ENCODE measurements at places on chromosomes 3 and 15.

DNA sequence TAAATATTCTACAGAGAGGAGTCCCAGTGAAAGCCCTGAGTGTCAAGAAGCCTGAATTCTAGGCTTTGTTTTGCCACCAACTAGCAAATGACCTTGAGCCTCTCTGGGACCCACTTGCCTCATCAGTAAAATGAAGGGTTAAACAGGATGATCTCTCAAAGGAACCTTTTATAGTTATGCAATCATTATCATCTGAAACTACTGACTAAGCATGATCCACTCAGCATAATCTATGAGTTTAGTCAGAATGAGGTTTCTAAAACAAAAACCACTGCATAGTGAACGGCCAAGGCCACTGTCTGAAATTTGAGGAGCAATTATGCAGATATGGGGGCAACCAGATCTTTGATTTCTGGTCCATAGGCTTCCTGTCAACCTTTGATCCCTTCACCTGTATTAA lies 319.0 kb downstream of the MECOM start:
- DNase-seq, result no peak

GRCh38 chr3:184945886-184946625 lies 134.1 kb downstream of the VPS8 start:
- DNase-seq, result no peak

- no peak for DNase-seq
Observed at GRCh38 chr15:43434446-43434845, 58.5 kb downstream of the TP53BP1 start.

DNA sequence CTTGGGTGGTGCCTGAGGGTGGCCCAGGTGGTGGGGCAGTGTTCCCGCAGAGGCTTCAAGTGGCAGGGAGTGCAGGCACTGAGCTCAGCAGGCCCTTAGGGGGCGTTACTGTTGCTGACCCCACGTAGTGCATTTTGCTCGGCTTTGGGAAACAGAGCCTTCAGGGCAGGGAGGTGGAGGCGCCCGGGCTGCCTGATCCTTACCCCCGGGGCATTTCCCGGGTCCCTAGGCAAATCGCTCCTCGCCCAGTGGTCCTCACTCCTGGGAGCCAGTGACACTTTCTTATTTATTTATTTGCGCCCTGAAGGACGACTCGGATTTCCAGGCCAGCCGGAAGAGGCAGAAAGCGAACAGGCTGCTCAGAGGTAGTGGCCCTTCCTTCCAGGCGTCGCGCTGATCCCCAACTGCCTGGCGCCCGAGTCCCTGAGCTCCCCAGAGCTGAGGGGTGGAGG lies 10.1 kb upstream of the FOXB1 start:
- peak; percentile 58 for DNase-seq

DNA sequence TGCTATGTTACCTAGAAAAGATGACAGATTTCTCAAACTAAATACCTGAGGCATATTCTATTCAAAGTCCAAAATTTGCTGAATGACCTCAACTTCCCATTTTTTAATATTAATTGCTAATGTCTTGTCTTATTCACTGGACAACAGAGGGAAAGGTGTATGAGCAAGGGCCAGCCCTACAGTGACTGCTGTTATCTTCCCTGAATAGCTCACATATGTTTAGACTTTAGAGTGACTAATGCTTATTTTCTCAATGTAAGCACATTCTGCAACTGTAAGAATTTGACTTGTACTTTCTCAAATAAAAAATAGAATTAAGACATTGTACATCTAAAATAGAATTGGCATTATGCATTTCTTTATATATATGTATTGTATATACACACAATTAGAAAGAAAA lies 26.5 kb upstream of the AADACL2 start:
- DNase-seq, result no peak

GRCh38 chr15:66724732-66725463 lies 22.9 kb downstream of the SMAD6 start:
- DNase-seq, result no peak

- no peak for DNase-seq
Observed at GRCh38 chr3:189841473-189842205, 210.4 kb downstream of the TP63 start.

DNA sequence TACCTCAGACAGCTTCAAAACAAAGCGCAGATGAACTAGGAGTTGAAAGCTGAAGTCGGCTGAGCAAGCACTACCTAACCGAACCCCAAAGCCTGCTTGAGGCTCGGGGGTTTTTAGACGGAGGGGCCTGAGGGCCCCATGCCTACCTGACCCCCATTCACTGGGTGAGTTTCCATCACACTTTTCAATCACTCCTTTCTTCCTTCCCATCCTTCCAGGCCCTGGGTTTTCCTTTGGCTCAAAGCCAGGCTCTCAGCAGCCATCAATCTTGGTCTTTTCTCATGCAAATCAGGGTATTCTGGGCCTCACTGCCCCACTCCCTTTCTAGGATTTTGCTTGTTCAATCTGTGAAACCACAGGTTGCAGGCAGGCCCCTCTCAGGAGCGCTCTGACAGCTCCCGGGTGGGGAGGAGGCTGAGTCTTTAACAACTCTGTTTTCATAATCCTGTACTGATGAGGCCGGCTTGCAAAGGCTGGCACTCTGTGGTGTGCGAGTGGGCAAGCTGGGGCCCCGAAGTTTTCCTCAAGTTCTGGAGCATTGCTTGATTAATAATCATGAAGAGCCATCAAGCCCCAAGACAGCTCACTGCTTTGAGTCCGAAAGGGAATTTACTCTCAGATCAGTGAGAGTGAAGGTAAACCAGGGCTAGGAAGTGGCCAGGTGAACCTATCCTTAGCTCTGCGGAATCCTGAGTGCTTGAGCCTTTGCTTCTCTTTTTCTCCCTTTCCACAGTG lies 97.6 kb downstream of the FRMD4B start:
- DNase-seq, result peak; percentile 65

DNA sequence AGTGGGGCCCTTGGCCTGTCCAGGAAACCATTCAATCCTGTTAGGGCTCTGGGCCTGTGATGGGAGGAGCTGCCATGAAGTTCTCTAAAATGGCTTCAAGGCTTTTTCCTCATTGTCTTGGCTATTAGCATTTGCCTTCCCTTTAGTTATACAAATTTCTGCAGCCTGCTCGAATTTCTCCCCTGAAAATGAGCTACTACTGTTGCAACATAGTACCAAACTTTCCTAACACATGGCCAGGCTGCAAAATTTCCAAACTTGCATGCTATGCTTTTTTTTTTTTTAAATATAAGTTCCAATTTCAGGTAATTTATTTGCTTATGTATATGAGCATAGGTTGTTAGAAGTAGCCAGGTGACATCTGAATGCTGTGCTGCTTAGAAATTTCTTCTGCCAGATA lies 560.8 kb upstream of the TBL1XR1 start:
- no peak for DNase-seq

All from NCI-H526 (cell line).